ENCODE measurements at places on chromosomes 13 and 19. TPM values are rescaled to one million over a fixed set of nuclear protein-coding genes. Genes with fewer than 3 reads are reported as not detected.

Gene LGI4
- not detected for total RNA-seq

Gene RNF17
- total RNA-seq: not detected

Gene PLIN5
- 23.5 TPM for total RNA-seq

Gene PEG3
- total RNA-seq: 0.17 TPM

Gene ZNF91
- 10.8 TPM for total RNA-seq

Gene ICAM1
- total RNA-seq: 4.4 TPM

Gene ZNF547
- 2.6 TPM for total RNA-seq

Gene TBXA2R
- total RNA-seq: 2.6 TPM

Gene LPAR6
- total RNA-seq: 33.6 TPM

Gene OVOL3
- not detected for total RNA-seq

Gene ZNF429
- total RNA-seq: 1.4 TPM

Gene ZNF546
- total RNA-seq: 2.9 TPM

Gene HMG20B
- total RNA-seq: 66.2 TPM

Gene RDH8
- not detected for total RNA-seq

Gene CATSPERD
- total RNA-seq: not detected

Gene KIR3DL1
- total RNA-seq: not detected

Gene OR1I1
- total RNA-seq: not detected

Gene NLRP11
- total RNA-seq: under 0.01 TPM

Gene TMEM221
- 0.09 TPM for total RNA-seq

All from dermis lymphatic vessel endothelial cell (primary cell).